Fibroblast of skin of left quadriceps (primary cell): ENCODE measurements at places on chromosomes 5 and 9.
A peak's percentile ranks its signal among the peaks of the same experiment; 100 is the strongest.

DNA sequence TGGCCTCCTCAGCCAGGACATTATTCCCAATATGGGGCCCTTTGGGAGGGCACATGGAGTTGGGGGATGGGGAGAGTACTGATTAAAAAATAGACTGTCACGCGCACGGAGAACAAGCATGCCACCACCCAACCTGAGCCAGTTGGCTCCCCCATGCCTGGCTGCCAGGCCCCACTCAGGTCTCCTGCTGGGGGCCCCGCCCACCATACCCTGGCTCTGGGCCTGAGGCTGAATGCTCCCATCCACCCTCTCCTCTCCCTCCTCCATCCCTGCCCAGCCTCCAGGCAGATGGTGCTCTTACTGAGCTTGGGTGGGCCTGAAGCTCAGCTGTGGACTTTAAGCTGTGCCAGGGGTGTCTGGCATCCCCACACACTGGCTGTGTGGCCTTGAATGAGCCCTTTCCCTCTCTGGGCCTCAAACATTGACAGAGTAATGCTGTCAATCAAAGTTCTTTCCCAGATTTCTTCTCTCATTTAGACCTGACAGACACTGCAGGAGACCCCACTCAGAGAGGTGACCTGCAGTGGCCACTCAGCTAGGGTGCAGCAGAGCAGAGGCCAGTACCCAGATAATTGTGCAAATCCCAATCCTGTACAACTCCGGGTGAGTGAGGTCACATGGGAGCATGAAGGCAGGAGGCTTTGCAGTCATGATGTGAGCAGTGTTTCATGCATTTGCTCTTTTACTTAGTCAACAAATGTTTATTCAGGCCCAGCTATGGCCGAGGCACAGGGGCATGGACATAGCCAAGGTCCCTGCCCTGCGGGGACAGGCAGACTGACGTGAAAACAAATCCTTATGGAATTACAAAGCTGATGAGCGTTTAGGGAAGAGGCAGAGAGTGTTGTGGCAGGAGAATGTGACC lies 9.8 kb upstream of the SYNPO start:
- DNase-seq, result no peak

DNA sequence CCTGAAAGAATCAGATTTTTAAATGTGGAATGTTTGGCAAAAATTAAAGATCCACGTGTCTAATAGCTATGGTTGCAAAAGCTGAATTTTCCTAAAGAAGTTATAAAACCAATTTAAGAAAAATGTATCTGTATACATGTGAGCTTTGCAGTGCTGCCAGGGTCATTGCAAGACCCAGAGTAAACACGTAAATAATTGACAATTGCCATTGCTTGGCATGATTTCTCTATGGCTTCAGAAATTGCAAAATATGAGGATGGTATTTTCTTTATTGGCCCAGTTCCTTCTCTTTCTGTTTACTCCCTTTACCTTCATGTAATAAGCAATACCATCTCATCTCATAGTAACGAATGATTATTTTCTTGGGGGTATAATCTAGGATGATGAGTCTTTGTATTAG lies 123.9 kb downstream of the ERCC6L2 start:
- no peak for DNase-seq

DNA sequence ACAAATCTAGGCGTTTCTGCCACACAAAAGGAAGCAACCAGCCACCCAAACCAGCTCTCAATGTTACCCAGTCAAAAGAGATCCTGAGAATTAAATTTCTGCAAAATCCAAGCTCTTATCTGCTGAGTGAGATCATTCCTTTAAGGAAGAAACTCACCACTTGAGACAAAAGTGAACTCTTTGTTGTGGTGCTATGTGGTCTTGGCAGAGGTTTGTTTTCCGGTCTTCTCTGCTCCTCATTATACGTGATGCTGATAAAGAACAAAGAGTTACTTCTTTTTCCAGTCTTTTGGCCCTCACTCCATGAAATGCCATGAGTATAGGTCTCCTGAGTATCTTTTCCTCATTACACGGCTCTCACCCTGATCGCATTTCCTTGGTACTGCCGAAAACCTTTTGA lies 82.1 kb downstream of the PRKACG start:
- no peak for DNase-seq

- peak; percentile 96 for DNase-seq
These were observed 24.5 kb upstream of the DUSP1 start for GRCh38 chr5:172795318-172795977.

DNA sequence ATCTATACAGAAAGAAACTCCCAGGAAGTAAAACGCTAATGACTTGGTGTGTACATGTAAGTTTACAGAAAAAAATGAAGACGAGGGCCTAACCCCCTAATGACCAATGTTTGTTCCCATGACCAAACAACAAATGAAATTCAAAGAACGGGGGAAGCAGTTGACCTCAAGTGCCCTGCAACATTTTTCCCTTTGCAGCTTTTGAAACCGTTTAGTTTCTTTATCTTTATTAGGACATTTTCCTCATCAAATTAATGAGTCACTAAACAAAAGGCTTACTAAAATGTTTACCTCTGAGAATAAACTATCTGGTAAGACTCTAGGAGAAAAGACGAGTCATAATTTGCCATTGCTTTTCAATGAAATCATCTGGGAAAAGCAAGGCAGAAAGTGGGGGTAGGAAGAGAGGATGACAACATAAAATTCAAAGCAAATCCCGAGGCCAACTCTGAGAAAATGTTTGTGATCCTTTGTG lies 57.4 kb downstream of the LHFPL2 start:
- peak; percentile 42 for DNase-seq

- DNase-seq, result no peak
These were observed 113.4 kb downstream of the SYK start for GRCh38 chr9:90914868-90915483.

DNA sequence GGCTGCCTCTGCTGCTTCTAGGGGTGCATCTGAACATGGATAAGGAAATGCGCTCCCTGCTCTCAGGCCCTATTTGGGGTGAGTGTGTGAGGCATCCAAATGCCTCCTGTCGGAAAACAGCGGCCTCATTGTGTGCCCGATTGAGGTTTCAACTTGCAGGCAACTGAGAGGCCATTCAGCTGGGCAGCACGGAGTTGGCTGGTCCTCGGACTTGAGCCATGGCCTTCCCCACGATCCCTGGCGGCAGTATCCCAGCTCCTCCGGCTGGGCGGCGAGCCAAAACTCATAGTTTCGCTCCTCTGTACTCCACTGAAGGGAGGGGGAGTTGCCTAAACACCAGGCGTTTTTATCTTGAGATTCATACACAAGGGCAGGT lies 597.3 kb upstream of the SGCD start:
- DNase-seq, result no peak

DNA sequence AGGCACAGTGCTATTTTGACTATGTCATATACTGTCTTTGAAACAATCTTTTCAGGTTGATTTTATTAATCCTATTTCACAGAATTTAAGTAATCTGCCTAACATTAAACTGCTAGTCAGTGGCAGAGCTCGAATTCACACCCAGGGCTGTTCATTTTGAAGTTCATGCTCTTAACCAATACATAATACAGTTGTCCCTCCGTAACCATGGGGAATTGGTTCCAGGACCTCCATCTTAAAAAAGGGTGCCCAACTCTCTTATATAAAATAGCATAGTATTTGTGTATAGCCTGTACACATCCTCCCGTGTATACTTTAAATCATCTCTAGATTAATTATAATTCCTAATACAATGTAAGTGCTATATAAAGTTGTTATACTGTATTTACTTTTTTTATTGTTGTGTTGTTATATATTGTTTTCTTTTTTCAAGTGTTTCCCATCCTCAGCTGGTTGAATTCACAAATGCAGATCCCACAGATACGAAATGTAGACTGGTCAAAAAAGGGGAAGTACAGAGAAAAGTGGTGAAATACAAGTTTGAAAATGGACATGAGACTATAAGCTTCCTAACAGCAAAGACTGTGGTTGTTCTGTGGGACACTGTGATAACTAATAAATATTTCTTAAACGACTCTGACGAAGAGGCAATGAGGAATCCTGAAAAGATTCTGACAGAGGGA lies 18.3 kb downstream of the RFX3 start:
- no peak for DNase-seq

GRCh38 chr5:160092960-160093707 lies 26.1 kb downstream of the PWWP2A start:
- DNase-seq, result no peak

GRCh38 chr5:54722846-54723433 lies 205.4 kb downstream of the SNX18 start:
- DNase-seq, result no peak

- no peak for DNase-seq
These were observed 2.1 kb upstream of the FOXE1 start for GRCh38 chr9:97850746-97851445.
